ENCODE measurements at places on chromosomes 13 and 19.

GRCh38 chr19:10712754-10713153 lies 5.1 kb upstream of the DNM2 start:
- no peak for DNase-seq

GRCh38 chr19:40304306-40304705 lies 19.2 kb upstream of the AKT2 start:
- DNase-seq = no peak

- no peak for DNase-seq
Measured at GRCh38 chr13:76610819-76611415, 275.3 kb downstream of the KCTD12 start.

- no peak for DNase-seq
Measured at GRCh38 chr13:45852494-45852893, 941 bp upstream of the SIAH3 start.

DNA sequence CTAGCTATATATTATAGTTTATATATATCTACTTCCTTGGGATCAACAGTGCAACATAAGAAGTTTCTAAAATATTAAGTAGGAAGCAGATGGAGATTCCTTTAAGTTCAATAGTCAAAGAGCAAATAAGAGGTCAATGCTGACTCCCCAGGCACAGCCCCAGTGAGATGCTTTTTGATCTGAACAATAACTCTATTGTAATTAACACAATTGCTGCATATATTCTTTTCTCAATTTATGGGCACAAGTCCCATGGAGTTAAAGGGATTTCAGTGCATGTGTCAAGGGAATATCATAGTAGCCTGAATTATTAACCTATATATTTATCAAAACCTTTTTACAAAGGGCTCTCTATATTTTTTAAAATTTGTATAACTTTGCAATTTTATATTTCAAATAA lies 180.8 kb downstream of the SPRY2 start:
- no peak for DNase-seq

DNA sequence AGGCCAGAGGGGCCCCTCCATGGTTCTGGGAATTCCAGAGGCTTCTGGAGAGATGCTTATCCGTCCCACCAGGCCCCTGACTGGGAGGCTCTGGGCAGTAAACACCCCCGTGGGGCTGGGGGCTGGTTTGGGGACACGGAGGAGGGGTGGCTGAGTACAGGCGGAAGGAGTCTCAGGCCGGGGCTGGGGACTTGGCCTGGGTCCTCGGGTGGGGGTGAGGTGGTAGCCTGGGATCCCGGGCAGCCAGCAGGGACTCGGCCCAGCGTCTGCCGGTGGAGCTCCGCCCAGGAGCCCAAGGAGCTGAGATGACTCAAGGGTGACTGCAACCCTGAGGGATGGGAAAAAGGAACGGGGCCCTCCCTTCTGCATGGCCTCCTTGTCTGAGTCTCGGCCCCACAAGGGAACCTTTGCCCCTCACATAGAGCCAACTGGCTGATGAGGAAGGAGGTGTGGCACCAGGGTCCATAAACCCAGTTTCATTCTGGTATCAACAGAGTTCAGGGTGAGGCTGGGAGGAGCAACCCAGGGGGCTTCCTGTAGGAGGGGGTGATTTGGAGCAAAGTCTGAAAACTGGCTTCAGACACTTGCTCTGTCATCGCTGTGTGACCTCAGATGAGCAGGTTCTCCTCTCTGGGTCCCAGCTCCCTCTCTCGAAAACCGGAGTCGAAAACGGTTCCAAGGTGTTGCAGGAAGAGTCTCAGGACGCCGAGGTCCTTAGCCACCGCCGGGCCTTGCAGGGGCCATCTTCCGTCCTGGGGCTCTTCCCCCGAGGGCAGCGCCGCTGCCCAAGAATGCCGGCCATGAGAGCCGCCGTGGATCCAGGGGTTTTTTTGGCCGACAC lies 809 bp downstream of the MISP start:
- DNase-seq = no peak

All from stimulated activated CD4-positive, alpha-beta T cell treated with anti-CD3 and anti-CD28 coated beads, Interleukin-2, amount 100 ng/mL, for 4 hours (primary cell).